Thoracic aorta (tissue), 2 donors: ENCODE measurements at places on chromosomes 3 and 15. TPM values are rescaled to one million over a fixed set of nuclear protein-coding genes. Genes with fewer than 3 reads are reported as not detected.
A peak's percentile ranks its signal among the peaks of the same experiment; 100 is the strongest.

GRCh38 chr3:161215185-161215584 is 5.9 kb upstream of the NMD3 start:
- H3K4me3 ChIP-seq, result no peak overlapping the region
- no peak overlapping the region for H3K27ac ChIP-seq
- no peaks in the 10 kb centered on the region for H3K4me1 ChIP-seq
- no peak for DNase-seq
- H3K27me3 ChIP-seq, result no peaks in the 10 kb centered on the region
- no peaks in the 10 kb centered on the region for H3K36me3 ChIP-seq

DNA sequence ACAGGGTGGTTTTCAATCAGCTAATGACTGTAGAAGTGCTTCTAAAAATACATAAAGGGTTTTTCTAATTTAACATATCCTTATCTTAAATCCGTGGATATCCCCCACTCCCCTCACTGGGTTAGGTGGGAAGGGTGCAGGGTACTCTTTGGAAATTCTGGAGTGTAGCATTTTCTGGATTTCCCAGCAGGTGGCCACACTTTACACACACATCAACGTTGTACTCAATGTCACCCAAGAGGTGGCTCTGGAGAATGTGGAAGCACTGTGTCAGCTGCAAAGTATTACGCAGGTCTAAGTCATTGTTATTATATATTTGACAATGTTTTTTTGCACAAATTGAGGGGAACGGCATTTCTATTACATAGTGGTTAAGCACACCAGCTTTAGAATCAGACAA is 168.8 kb downstream of the CHDH start:
- no peaks in the 10 kb centered on the region for H3K27me3 ChIP-seq
- no peaks in the 10 kb centered on the region for H3K36me3 ChIP-seq
- no peak for DNase-seq
- H3K4me3 ChIP-seq, result no peak overlapping the region
- H3K4me1 ChIP-seq, result no peaks in the 10 kb centered on the region
- no peak overlapping the region for H3K27ac ChIP-seq

DNA sequence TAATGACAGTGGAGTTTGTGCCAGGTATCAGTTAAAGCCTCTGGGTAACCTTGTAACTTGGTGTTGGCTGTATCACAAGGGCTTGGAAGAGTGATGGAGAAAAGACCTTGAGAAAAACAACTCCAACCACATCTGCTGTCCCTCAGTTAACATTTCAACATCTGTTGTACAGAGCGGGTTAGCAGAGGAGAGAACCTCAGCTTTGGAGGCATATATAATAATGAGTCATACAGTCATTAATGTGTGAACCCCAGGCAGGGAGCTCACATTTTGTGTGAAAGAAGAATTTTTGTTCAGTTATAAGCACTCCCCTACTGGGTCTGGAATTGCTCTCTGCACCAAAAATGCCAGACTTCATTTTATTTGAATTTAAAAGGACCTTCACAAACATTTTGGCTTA is 439.5 kb downstream of the PDCD6IP start:
- DNase-seq, result no peak
- H3K27ac ChIP-seq, result no peak overlapping the region
- no peaks in the 10 kb centered on the region for H3K36me3 ChIP-seq
- H3K27me3 ChIP-seq, result no peaks in the 10 kb centered on the region
- no peaks in the 10 kb centered on the region for H3K4me1 ChIP-seq

GRCh38 chr15:67307156-67307555 is 52.6 kb downstream of the IQCH start:
- H3K4me1 ChIP-seq, result no peaks in the 10 kb centered on the region
- no peaks in the 10 kb centered on the region for H3K27me3 ChIP-seq
- no peaks in the 10 kb centered on the region for H3K36me3 ChIP-seq
- no peak overlapping the region for H3K27ac ChIP-seq
- H3K4me3 ChIP-seq, result no peak overlapping the region

DNA sequence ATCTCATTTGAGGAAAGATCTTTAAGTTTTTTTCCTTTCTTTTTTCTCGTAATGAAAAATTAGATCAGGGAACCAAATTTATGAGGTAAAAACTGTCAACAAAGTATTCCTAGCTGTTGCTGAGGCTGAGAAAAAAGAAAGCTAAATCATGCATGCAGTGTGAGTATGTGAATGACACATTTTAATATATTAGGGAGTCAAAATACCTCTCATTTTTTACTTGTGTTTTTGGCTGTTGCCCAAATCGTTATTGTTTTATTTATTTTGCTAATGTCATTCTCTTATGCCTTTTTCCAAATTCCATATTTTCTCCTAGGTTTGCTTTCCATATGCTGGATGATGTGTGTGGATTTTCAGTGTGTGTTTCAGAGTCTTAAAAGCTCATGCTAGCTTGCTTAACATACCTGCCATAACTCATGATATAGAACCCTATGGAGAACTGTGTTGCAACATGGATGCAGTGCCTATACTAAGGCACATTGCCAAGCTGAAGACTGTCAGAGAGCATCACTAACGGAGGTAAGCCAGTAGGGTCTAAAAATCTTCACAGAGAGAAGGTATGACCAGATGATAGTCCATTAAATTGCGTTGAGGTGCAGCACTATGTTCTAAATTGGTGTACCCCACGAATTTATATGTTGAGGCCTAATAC is 629.5 kb upstream of the KCNMB2 start:
- no peaks in the 10 kb centered on the region for H3K36me3 ChIP-seq
- peaks cover 51% of the 10 kb centered on the region for H3K4me1 ChIP-seq
- no peak overlapping the region for H3K4me3 ChIP-seq
- peak overlapping the region; percentile 70 for H3K27ac ChIP-seq

DNA sequence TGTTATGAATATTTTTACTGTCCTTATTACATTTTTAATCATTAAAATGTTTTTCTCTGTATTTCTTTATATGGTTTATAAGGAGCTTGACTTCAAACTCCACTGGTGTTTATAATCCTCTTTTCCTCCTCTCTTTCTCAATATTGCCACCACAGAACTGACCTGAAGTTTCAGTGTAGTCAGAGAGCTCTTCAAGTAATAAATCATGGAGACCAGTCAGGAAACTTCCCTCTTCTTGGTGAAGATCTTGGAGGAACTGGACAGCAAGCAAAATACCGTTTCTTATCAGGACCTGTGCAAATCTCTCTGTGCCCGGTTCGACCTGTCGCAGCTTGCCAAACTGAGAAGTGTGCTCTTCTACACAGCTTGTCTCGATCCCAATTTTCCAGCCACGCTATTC is 23.8 kb downstream of the MINAR1 start:
- no peak overlapping the region for H3K4me3 ChIP-seq
- no peak overlapping the region for H3K27ac ChIP-seq
- DNase-seq, result no peak
- no peaks in the 10 kb centered on the region for H3K36me3 ChIP-seq
- no peaks in the 10 kb centered on the region for H3K27me3 ChIP-seq
- H3K4me1 ChIP-seq, result no peaks in the 10 kb centered on the region

DNA sequence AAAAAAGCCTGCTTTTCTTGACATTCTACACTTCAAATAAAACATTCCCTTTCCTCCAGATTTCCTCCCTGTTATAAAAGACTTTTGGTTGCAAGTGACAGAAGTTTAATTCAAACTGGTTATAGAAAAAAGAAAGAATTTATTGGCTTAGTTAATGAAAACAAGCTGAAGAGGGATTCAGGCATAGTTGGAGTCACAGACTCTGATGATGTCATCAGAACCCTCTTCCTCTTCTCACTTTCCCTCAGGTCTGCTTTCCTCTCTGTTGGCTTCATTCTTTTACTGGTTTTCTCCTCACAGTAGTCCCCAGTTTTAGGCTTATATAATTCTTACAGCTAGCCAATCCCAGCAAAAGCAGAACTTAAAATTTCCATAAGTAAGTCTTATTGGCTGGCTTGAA is 32.0 kb upstream of the MBNL1 start:
- DNase-seq, result no peak
- H3K27ac ChIP-seq, result no peak overlapping the region
- no peaks in the 10 kb centered on the region for H3K36me3 ChIP-seq
- H3K4me3 ChIP-seq, result no peak overlapping the region

- no peak overlapping the region for H3K4me3 ChIP-seq
- H3K36me3 ChIP-seq, result no peaks in the 10 kb centered on the region
- no peak for DNase-seq
- H3K27ac ChIP-seq, result peak overlapping the region; percentile 34
These were observed 231.5 kb downstream of the THRB start for GRCh38 chr3:24263069-24263668.

DNA sequence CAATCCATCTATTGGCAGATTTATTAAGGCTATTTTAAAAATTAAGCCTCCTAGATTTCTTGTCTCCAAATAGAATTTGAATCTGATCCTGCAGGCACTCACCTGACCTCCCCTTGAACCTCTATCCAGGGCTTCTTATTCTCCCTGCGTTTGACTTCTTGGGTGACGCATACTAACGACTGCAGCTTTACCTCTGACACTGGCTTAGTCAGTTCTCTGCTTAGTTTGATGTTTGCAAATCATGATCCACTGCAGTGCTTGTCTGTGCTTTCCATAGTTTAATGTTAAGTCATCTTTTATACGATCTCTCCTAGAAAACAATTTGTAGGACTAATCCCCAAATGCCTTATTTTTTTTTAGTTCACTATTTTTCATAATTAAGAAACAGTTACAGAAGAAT is 233.1 kb downstream of the ROBO1 start:
- DNase-seq, result no peak
- no peak overlapping the region for H3K4me3 ChIP-seq
- H3K27ac ChIP-seq, result no peak overlapping the region
- no peaks in the 10 kb centered on the region for H3K4me1 ChIP-seq

- DNase-seq, result no peak
- H3K36me3 ChIP-seq, result no peaks in the 10 kb centered on the region
- no peaks in the 10 kb centered on the region for H3K27me3 ChIP-seq
- peak overlapping the region; percentile 23 for H3K4me3 ChIP-seq
These were observed 22.9 kb downstream of the MBNL1 start for GRCh38 chr3:152291649-152292066.

- H3K36me3 ChIP-seq, result no peaks in the 10 kb centered on the region
- no peaks in the 10 kb centered on the region for H3K27me3 ChIP-seq
- DNase-seq, result no peak
- no peak overlapping the region for H3K4me3 ChIP-seq
- H3K27ac ChIP-seq, result no peak overlapping the region
These were observed 12.8 kb upstream of the CSRNP1 start for GRCh38 chr3:39166134-39166710.

Gene KIF15
- 0.42 TPM for total RNA-seq

Gene SLTM
- total RNA-seq, result 146 TPM

Gene DMXL2
- total RNA-seq, result 20.3 TPM

Gene PTX3
- 175 TPM for total RNA-seq

Gene MUSTN1
- total RNA-seq, result 33.8 TPM

Gene GCSAM
- total RNA-seq, result not detected

Gene MAPK6
- total RNA-seq, result 24.8 TPM

Gene CDCP1
- 3.4 TPM for total RNA-seq

Gene SAMD7
- not detected for total RNA-seq

Gene SMARCC1
- total RNA-seq, result 38.7 TPM
